ENCODE measurements at places on chromosomes 12 and 14.
A peak's percentile ranks its signal among the peaks of the same experiment; 100 is the strongest.

GRCh38 chr12:84874125-84874824 is 38.3 kb downstream of the SLC6A15 start:
- no peak for DNase-seq

DNA sequence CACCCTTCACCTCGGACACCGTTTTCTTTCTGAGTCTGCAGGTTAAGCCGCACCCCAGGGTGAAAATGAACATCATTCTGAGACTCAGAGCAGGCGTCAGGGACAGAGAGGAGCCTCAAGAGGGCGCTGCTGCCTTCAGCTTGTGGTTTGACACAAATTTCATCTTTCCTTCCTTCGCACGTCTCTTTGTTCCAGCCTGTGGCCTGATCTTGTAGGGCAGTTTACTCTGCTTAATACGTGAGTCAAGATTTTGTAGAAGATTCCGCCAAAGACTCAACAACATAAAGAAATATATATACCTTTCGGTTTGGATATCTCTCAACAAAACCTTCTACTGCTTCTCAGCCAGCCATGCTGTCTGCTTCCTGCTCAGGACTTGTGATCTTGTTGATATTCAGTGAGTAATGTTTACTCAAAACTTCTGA is 329.3 kb upstream of the OR4E1 start:
- DNase-seq = peak; percentile 66

GRCh38 chr12:114626-115211 is 48.2 kb downstream of the IQSEC3 start:
- no peak for DNase-seq

DNA sequence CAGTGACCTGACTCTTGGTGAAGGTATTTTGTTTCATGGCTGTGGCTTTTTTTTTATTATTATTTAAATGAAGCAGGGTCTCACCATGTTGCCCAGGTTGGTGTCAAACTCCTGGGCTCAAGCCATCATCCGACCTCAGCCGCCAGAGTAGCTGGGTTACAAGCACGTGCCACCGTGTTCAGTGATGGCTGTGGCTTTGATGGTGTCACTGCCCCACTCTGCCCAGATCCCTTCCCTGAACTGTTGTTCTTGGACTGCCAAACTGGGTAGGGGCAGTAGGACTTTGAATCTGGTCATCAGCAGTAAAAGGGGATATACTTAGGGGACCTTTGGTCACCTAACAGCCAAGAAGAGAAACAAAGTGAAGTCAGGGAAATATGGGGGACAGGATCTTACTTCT is 19.4 kb downstream of the B4GALNT3 start:
- no peak for DNase-seq

- DNase-seq = no peak
Observed at GRCh38 chr12:106648736-106649135, 65.9 kb downstream of the RFX4 start.

DNA sequence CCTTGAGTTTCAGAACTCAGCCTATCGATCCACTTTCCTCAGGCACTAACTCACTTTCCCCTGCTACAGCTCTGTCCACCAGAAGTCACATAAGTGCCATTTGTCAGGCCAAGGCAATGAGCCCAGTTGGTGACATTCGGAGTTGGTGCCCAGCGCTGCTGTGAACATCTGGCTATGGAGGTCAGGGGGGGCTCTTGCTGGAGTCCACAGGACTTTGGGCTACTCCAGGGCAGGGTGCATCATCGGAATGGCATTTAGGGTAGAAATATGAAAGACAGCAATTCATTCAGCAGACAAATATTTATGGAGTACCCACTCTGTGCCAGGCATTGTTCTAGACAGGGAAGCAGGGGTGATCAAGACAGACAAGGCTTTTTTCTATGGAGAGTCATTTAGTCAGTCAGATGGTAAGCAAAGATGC is 1.5 kb upstream of the PPP1CC start:
- DNase-seq = no peak

DNA sequence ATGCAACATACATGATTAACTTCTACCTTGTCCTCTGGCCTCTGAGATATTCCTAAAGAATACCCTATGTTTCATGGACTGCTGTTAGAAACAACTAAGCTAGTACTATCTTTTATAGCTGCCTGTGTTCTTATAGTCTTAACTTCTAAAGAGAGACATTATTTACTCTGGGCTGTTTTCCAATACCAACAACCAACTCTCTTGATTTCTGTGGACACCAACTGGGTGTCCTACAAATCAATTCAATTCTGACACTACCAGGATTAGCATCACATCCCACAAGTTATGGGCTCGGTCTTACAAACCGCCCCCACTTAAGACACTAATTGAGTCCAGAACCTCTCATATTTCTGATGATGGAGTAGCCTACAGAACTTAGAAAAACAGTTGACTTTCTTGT is 8.3 kb downstream of the XPOT start:
- DNase-seq = no peak

DNA sequence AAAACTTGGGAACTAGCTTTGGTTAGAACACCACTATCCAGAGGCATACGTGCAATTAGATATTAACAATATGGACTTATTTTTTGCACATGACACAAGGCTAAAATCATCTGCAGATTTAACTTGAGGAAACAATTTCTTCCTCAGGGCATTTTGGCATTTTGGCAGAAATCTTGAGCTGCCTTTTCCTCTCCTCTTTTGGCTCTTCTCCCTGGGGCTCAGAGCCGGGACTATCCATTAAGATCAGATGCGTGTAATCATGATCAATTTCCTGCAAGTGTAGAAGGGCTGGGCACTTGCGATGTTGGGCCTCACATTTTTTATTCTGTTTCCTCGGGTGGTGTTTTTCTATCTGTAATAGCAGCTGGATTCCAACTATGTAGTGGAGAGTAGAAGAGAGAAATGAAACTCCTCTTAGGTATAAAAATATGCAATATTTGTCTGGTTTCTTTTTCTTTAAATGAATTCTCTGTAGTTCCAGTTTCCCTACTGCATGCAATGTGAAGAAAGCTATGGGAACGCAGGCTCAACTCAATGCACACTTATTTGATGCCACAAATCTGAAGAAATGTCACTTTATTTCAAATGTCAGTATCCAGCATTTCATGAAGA is 1010.8 kb downstream of the FLRT2 start:
- no peak for DNase-seq

DNA sequence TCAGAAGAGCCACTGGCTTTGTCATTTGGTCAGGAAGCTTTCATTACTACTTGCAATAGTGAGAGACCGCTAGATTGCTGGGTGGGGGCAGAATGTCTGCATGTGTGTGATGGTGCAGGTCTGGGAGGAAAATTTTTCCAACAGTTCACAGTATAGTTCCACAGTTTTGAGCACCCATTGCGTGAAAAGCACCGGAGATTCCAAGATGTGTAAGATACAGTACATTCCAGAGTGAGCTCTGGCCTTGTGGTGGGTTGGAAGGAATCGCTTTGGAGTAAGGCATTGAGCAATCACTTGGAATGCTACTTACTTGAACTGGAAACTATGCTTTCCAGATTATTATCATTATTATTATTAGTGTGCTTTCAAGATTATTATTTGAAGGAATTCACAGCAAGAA is 47.6 kb upstream of the FRMD6 start:
- no peak for DNase-seq

GRCh38 chr14:80637756-80638619 is 303.6 kb downstream of the CEP128 start:
- DNase-seq = no peak

DNA sequence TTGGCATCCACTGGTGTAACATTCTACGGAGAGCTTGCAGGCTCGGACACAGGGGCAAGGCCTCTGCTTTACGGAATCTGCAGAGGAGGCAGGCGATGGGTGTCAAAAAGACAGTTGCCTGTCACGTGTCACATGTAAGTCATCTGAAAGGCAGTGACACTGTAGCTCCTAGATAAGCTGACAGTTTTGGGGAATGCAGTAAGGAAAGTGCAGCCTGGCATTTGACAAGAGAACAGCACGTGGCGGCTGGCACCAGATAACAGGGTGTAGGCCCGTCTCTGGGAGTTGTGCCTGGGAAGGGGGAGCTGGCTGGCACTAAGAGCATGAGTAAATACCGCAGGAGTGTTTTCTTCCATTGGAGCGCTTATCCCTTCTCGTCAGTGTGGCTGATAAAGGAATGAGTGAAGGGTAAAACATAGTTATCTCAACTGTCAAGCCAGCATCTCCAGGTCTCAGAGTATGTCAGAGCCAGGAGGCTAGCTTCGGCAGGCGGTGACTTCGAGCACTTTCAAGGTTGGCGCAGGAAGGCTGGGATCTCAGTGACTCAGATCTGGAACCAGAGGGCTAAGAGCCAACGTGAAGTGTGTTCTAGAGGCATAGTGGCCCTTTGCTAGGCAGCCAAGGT is 26.1 kb downstream of the ADCK1 start:
- DNase-seq = no peak

- no peak for DNase-seq
Observed at GRCh38 chr12:43407816-43408645, 144.0 kb downstream of the ADAMTS20 start.

DNA sequence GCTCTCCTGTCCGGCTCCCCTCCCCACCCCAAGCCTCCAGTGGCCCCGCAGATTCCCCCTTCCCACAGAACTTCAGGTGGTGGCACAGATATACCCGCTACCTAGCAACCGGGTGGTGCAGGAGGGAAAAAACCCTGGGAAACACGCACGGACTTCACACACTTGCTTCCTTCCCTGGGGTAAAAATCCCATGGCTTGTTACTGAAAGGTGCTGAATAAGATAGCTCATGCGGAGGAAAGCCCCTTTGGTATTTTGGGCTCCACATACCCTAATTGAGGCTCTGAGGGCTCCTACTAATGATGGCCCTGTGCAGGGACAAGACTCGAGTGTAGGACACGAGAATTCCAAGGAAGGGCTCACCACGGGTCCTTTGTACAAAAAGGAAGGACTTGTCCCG is 869 bp upstream of the RIMBP2 start:
- DNase-seq = no peak

GRCh38 chr12:44581642-44582242 is 294.4 kb downstream of the NELL2 start:
- DNase-seq = no peak

DNA sequence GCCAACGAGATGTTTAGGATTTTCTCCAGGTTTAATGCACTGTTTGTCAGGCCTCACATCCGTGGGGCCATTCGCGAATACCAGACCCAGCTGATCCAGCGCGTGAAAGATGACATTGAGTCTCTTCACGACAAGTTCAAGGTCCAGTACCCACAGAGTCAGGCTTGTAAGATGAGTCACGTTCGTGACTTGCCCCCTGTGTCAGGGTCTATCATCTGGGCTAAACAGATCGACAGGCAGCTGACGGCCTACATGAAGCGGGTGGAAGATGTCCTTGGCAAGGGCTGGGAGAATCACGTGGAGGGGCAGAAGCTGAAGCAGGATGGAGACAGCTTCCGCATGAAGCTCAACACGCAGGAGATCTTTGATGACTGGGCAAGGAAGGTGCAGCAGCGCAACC is 21.6 kb downstream of the DYNC1H1 start:
- no peak for DNase-seq

- no peak for DNase-seq
Observed at GRCh38 chr12:122411537-122411936, 10.9 kb downstream of the CLIP1 start.

- DNase-seq = no peak
Observed at GRCh38 chr12:13436696-13437391, 240.3 kb downstream of the EMP1 start.

- no peak for DNase-seq
Observed at GRCh38 chr12:123966596-123966995, 6.0 kb downstream of the CCDC92 start.

GRCh38 chr12:13130981-13131380 is 27.5 kb upstream of the GSG1 start:
- DNase-seq = no peak

- no peak for DNase-seq
Observed at GRCh38 chr14:36724162-36724561, 62.5 kb downstream of the PAX9 start.

- DNase-seq = no peak
Observed at GRCh38 chr12:7749442-7749841, 2.3 kb upstream of the CLEC4C start.

GRCh38 chr14:66624336-66624937 is 116.5 kb downstream of the GPHN start:
- DNase-seq = peak; percentile 8

GRCh38 chr12:105224399-105224798 is 11.6 kb downstream of the APPL2 start:
- no peak for DNase-seq

GRCh38 chr14:93683226-93683625 is 105.1 kb downstream of the PRIMA1 start:
- DNase-seq = no peak

DNA sequence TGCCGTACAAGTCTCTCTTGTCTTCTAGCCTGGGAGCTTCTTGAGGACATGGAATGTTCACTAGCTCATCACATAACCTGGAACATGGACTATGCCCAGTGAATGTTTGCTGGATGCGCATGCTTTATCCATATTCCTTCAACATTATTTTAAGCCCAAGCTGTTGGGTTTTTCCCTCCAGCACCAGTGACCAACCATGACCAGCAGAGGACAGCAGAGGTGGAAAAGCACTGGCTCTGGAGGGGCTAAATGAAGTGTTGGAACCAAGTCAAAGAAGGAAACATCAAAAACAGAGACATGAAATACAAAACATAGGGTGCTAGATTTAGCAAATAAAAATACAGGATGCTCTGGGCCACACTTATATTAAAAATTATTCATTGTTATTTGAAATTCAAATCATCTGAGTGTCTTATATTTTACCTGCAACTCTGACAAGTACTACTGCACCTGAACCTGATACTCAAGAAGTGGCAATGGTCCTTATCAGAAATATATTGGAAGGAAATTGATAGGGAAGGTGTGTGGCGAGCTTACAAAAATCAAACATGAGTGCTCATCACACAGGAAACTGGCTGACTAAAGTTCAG is 23.1 kb upstream of the HELB start:
- peak; percentile 11 for DNase-seq

GRCh38 chr12:96103067-96103644 is 67.8 kb upstream of the LTA4H start:
- DNase-seq = no peak

- no peak for DNase-seq
Observed at GRCh38 chr14:52086711-52087110, 17.9 kb upstream of the NID2 start.

DNA sequence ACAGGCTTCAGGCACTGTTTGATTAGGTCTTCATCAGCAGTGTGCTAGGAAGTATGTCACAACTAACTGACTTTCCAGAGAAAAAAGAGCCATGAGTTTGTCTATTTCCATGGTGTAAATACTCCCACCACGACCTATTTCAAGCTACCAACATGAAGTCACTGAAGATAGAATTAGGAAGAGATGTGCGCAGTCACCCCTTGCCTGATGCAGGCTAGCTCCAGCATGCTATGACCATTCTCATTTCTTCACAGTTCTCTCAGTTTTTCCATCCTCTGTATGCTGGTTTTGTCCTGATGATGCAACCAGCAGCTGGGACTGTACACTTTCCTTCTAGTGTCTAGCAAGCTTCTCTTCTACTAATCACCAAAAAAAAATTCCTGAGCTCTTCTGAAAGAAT is 191.6 kb upstream of the NUDT4 start:
- no peak for DNase-seq

- DNase-seq = no peak
Observed at GRCh38 chr12:86275356-86275755, 19.2 kb upstream of the MGAT4C start.

Measured in activated naive CD8-positive, alpha-beta T cell treated with anti-CD3 and anti-CD28 coated beads for 36 hours (primary cell).